ENCODE measurements at places on chromosomes 7 and 10.

DNA sequence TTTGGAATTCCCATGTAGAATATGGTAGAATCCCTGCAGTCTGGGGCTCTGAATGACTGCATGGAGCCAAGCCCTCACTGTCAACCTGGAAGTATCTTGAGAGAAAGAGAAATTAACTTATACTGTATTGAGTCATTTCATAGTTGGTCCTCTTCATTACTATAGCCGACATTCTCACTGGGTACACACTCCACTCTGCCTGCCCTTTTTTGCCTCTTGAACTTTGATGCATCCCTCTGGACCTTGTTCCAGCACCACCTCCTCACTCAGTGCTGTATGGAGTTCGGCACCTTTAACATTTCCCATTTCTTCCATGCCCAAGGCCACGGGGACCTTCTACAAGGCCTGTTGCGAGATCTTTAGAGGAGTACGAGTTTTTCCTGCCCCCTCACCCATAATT, 4.6 kb upstream of the ARHGAP22 start:
- DNase-seq, result no peak

- DNase-seq, result no peak
Observed at GRCh38 chr7:148391591-148391990, 199.0 kb upstream of the C7orf33 start.

- no peak for DNase-seq
Observed at GRCh38 chr7:84042110-84042539, 152.5 kb downstream of the SEMA3A start.

- no peak for DNase-seq
Observed at GRCh38 chr7:2512179-2512661, 7.4 kb upstream of the LFNG start.
